D341Med (cell line): ENCODE measurements at places on chromosomes 1 and 21.

GRCh38 chr1:38783640-38784229 lies 75.8 kb downstream of the RRAGC start:
- no peak for DNase-seq

- DNase-seq = no peak
Observed at GRCh38 chr1:120133228-120133927, 42.9 kb downstream of the SEC22B start.

GRCh38 chr1:97833881-97834280 lies 87.0 kb downstream of the DPYD start:
- DNase-seq = no peak

DNA sequence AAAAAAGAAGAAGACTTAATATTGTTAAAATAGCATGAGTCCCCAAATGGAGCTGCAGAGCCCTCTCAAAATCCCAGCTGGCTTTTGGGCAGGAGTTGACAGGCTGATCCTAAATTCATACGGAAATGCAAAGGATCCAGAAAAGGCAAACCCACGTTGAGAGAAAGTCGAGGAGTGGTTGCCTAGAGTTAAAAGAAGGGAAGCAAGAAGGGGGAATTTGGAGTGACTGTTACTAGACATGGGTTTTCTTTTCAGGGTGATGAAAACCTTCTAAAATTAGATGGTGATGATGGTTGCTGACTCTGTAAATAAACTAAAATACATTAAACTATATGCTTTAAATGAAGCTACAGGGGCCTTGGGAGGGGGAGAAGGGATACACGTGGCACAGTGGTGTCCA lies 1.6 kb downstream of the DNMT3L start:
- DNase-seq = no peak

DNA sequence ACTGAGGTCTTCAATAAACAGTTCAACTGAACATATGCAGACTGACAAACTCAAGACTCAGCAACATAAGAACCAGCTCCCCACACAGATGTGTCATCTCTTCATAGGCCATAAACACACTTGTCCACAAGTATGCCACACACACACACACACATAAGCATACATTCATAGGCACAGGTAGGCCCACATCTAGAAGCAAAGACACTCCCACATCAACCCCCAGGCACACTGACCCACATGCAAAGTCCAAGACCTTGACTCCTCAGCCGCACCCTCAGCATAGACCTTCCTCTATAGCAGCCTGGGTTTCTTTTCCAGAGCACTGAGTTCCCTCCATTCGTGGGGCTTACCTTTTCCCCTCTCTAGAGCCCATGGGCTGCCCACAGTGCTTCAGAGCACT lies 1.4 kb downstream of the LAD1 start:
- DNase-seq = no peak
